ENCODE measurements at places on chromosomes 1 and 21. TPM values are rescaled to one million over a fixed set of nuclear protein-coding genes. Genes with fewer than 3 reads are reported as not detected.

The KRTAP12-4 gene
- not detected for total RNA-seq

The OR2T2 gene
- total RNA-seq, result not detected

The S100A8 gene
- 238 TPM for total RNA-seq

The REN gene
- total RNA-seq, result under 0.01 TPM

The HFM1 gene
- total RNA-seq, result not detected

The TENT5C gene
- 0.34 TPM for total RNA-seq
